ENCODE measurements at places on chromosomes 11 and 22.

DNA sequence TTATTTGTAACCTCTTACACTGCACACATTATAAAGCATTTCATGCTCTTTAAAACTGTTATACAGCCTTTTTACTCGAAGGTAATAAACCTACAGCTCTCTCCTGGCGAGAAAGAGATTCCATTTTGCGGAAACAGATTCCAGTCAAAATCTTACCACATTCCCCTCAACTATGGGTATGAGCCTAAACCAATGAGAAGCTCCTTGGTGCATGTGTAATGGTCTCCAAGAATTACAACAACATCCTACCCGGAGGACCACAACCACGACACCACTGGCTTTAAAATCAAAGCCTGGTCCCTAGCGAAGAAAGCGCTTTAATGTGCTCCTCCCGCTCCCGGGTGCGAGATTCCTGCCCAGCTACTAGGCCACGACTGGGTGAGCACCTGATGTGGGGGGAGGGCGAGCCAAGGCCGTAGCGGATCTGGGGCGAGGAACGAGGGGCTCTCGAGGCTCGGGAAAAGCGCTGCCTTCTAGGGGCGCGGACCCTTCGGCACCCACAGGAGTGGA lies 821 bp downstream of the CELF1 start:
- peak; percentile 39 for DNase-seq

GRCh38 chr11:113204280-113204679 lies 110.1 kb upstream of the TTC12 start:
- DNase-seq: no peak

DNA sequence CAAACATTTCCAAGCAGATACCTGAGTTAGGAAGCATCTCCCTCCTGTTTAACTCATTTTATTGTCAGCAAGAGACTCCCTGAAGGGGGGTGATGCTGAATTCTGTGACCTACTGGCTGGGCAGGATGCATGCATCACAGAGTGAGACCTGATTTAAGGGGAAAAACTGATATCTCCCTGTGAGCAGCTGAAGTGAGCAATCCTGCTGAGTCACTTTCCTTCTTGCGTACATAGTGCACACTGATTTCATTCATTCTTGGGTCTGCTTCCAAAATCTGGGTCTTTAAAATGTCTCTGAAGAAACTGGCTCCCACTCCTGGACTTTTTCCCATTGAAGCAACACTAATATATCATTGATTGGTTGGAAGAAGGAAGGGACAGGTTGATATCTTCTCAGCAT lies 23.3 kb downstream of the P4HA3 start:
- no peak for DNase-seq

GRCh38 chr11:27303903-27304302 lies 59.1 kb downstream of the CCDC34 start:
- DNase-seq: no peak

- DNase-seq: no peak
Observed at GRCh38 chr11:30326114-30326778, 3.3 kb downstream of the ARL14EP start.

DNA sequence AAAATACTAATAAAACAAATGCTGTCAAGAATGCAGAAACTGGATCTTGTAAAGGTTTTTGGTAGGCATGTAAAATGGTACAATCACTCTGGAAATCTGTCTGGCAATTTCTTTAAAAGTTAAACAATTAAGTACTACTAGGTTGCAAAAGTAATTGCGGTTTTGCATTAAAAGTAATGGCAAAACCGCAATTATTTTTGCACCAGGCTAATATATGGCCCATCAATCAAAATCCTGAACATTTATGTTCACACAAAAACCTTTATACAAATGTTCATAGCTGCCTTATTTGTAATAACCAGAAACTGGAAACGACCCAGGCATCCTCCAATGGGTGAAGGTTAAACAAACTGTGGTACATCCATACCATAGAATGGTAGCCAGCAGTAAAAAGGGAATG lies 24.6 kb upstream of the ZDHHC13 start:
- no peak for DNase-seq

DNA sequence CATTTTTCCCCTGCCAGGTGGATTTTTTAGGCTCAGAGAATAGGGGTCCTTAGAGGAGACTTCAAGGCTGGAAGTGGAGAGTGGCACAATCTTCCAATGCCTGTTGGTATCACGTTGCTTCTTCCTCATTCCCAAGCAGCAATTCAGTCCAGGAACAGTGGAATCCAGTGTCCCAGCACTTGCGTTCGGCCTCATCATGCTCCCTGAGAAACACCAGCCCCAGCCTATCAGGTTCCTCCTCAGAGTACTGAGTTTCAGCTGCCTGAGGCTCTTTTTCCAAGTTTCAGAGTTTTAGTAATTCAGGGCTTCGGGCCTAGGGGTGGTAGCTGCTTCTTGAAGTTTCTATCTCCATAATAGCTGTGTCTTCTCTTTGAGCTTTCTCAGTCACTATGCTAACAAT lies 31.9 kb upstream of the NRGN start:
- no peak for DNase-seq

DNA sequence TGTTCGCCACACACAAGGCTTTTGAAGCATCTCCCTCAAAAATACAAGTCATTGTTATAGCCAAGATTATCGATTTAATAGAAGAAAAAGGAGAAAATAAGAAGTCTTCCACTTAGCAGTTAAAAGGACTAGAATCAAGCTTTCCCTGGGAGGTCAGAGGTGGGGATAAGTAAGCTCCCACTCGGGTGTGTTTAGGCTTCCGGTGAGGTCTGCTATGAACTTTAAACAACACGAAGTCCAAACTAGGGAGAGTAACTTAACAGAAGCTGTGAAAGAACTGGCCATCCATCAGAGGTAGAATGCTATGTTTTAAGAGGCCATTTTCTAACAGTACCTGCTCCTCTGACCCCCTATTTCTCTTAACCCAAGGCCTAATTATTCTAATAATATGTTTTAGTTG lies 91.4 kb upstream of the APOA1 start:
- DNase-seq: no peak

- DNase-seq: no peak
Observed at GRCh38 chr11:131423688-131424087, 53.3 kb downstream of the NTM start.

- no peak for DNase-seq
Observed at GRCh38 chr11:7523416-7524210, 9.8 kb downstream of the PPFIBP2 start.

GRCh38 chr11:15888556-15889345 lies 467.6 kb downstream of the SOX6 start:
- no peak for DNase-seq

GRCh38 chr11:73246303-73246702 lies 25.8 kb upstream of the P2RY6 start:
- DNase-seq: no peak

- DNase-seq: no peak
Observed at GRCh38 chr22:31334329-31334728, 11.8 kb downstream of the PATZ1 start.

DNA sequence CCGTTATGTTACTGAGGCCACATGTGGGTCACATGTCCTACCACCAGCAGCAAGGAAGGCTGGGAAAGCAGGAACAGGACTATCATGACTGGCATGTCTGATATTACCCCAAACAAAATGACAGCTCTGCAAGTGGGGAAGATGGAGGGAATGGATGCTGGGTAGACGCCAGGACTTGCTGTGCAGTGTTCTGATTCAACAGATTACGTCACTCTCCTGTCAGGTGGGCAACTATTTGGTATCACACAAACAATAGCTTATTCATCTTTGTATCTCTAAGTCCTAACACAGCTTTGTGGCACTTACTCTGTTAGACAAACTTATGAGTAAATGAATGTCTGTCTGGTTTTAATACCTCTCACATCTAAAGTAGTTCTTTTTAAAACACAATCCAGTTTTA lies 105.2 kb downstream of the SPON1 start:
- no peak for DNase-seq

DNA sequence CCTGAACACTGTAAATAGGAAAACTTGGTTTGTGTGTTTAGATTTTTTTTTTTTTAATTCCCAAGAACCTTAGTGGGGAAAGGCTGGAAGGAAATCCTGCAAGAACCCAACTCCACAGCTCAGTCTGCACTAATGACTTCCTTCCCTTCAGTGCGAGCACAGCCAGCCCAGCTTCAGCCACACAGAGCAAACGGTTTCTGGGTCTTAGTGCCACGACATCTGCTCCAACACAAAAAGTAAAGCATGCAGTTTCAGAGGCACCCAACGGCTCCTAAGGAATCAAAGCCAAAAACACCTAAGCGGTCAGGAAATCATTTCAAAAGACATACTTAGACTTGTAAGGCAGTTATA lies 236.1 kb downstream of the TTC28 start:
- peak; percentile 17 for DNase-seq

DNA sequence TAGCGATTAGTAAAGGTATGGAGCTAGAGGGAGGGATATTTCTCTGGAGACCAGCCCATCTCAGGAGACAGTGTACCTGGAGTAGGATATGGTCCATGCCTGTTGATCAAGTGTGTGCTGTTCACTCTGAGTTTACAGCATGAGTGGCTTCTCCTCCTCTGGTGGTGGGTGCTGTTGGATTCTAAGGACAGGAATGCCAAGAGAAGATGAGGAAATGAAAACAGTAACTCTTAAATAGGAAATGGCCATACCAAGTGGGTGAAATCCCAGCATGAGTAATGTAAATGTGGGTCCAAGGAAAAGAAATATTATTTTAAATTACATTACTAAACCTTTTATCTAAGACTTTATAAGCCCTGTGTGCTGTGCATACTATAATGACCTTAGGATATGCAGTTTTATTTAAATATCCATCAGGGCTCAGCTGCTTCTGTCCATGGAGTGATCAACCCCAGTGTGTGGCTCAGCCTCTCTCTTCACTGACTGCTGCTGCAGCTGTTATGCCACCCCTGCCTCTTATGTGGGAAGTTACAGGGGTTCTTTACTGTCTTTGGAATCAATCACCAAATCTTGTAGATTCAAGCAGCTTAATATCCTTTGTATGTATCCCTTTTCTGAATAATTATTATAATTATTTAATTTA lies 54.3 kb downstream of the FAT3 start:
- DNase-seq: no peak

DNA sequence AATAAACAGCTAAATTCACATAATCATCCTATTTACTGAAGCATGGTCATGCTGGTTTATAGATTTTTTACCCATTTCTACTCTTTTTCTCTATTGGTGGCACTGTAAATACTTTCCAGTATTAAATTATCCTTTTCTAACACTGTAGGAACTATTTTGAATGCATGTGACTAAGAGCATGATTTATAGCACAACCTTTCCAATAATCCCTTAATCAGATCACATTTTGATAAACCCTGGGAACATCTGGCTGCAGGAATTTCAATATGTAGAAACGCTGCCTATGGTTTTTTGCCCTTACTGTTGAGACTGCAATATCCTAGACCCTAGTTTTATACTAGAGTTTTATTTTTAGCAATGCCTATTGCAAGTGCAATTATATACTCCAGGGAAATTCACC lies 10.7 kb downstream of the RAG1 start:
- DNase-seq: no peak

- no peak for DNase-seq
Observed at GRCh38 chr11:87966694-87967093, 208.5 kb downstream of the RAB38 start.

GRCh38 chr11:64141081-64141783 lies 24.7 kb downstream of the MACROD1 start:
- no peak for DNase-seq

DNA sequence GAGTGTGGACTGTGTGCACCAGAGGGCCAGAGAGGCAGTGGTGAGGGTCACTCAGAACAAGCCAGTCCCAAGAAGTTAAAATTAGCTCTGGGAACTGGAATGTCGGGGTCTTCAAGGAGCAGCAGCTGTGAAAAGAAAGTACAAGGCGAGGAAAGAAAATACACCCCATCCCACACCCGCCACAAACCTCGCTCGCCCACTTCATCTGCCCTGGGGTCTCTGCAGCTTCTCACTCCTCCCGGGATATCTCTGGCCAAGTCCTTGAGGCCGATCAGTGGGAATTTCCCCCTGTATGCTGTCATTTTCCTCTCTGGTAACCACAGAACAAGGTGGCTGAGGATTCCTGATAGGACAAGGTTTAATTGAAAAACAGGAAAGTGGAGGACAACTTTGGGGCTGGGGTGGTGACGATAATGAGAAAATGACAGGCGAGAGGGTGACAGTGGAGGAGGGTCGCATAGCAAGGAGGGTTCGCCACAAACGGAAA lies 36.3 kb upstream of the TIMP3 start:
- no peak for DNase-seq

GRCh38 chr11:102729849-102730815 lies 5.4 kb upstream of the MMP8 start:
- no peak for DNase-seq

DNA sequence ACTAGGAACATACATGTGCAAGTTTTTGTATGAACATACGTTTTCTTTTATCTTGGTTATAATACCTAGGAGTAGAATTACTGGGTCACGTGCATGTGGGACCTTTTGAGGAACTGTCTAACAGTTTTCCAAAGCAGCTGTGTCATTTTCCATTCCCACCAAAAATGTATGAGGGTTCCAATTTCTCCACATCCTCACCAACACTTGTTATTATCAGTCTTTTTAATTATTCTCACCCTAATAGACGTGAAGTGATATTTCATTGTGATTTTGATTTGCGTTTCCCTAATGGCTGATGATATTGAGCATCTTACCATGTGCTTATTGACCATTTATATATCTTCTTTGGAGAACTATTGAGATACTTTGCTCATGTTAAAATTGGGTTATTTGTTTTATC lies 162.1 kb downstream of the CHST1 start:
- no peak for DNase-seq

- peak; percentile 44 for DNase-seq
Observed at GRCh38 chr11:96112192-96113128, 188.6 kb upstream of the MTMR2 start.

DNA sequence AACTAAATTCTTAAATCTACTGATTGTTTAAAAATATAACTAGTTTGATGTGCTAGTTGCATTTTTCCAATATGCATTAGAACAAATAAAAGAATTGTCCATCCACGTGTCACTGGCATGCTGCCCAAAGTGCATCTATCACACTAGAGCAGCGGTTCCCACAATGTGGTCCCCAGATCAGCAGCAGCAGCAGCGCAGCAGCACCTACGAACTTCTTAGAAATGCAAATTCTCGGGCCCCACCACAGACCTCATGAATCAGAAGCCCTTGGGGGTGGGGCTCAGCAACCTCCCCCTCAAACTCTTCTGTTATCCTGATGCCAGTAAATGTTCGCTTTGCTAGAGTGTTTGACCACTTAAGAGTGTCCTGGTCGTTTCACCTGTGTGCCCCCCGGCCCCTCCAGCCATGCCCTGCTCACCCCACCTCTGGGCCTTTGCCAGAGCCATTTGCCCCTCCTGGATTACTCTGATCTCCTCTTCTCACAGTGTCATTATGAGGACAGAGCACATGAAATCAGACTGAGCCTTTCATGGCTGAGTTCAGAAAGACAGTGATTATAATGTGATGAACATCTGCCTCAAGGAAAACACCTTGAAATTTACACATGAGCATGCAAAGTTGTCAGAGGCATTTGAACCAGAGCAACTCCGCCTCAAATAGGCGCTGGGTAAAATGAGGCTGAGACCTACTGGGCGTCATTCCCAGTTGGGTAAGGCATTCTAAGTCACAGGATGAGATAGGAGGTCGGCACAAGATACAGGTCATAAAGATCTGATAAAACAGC lies 12.6 kb upstream of the VSIG10L2 start:
- no peak for DNase-seq

GRCh38 chr11:127017482-127017881 lies 16.9 kb upstream of the KIRREL3 start:
- DNase-seq: no peak
